ENCODE measurements at places on chromosomes 11 and 22. TPM values are rescaled to one million over a fixed set of nuclear protein-coding genes. Genes with fewer than 3 reads are reported as not detected.

DNA sequence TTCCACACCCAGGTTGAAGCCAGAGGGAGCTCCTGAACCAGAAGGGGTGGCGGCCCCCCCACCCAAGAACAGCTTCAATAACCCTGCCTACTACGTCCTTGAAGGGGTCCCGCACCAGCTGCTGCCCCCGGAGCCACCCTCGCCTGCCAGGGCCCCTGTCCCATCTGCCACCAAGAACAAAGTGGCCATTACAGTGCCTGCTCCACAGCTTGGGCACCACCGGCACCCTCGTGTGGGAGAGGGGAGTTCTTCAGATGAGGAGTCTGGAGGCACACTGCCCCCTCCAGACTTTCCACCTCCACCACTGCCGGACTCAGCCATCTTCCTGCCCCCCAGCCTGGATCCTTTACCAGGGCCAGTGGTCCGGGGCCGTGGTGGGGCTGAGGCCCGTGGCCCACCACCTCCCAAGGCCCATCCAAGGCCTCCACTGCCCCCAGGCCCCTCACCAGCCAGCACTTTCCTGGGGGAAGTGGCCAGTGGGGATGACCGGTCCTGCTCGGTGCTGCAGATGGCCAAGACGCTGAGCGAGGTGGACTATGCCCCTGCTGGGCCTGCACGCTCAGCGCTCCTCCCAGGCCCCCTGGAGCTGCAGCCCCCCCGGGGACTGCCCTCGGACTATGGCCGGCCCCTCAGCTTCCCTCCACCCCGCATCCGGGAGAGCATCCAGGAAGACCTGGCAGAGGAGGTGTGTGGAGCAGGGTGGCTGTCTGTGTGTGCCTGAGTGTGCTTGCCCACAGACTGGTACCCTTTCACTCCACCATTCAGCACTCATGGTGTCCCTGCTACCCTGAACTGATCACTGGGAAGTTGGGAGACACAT lies 6.7 kb downstream of the PHOX2A start:
- no peak for DNase-seq

DNA sequence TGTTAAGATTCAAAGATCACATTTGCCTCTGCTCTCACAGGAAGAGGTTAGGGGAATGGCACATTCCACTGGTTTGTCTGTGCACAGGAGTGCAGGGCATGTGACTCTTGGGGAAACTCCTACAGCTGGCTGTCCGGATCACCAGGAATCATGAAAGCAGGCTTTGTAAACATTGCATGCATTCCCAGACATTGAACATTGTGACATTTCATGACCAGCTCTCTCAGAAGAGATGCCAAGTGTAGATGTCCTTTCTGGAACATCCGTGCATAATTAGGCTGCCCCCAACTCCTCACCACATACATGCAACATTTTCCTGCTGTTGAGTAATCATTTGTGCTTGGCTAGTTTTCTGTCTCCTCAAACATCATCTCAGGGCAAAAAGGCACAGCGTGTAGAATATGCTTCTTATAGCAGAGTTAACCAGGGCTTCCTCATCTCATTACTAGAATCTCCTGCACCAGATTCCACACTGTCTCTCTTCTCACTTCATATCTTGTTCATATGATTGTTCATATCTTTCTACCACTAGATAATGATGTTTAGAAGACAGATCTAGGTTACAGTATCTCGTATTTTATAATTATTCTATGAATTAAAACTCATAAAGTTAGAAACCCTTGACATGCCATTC lies 694.7 kb downstream of the NTM start:
- DNase-seq = peak; percentile 15

DNA sequence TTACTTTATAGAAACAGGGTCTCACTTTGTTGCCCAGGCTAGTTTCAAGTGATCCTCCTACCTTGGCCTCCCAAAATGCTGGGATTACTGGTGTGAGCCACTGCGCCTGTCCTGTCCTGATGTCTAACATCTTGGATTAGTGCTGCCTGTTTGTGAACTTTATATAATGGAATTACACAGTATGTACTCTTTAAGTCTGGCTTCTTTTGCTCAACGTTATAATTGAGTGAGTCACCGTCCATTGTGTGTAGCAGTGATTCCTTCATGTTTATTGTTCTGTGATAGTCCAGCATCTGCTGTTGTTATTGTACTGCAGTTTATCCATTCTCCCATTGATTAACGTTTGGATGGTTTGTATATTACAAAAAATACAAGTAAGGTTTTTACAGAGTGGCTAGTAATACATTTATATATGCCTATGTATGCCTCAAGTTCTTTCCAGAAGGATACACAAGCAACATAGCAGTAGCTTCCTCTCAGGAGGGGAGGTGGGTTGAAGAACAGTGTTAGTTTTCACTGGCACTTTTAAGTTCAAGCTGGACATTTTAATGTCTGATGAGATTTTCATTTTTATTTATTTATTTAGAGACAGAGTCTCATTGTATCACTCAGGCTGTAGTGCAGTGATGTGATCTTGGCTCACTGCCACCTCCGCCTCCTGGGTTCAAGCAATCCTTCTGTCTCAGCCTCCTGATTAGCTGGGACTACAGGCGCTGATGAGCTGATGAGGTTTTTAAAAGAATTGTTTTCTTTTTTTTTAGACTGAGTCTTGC lies 25.2 kb upstream of the MICALL1 start:
- DNase-seq = no peak

DNA sequence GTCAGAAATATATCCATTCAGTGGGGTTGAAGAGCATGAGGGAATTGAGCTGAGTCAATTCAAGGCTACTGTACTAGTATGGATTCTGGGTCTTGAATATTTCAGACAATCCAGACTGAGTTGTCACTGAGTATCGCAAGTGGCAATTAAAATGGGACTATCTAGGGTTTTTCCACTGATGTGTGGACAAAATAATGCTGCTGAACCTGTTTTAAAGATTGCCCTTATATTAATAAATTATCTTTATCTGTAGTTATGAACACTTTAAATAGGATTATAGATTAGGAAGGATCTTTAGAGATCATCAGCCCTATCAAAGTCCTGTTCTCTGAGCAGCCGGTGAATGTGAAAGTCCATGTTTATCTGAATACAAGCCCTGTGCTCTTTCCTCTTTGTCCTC lies 478.3 kb upstream of the KIRREL3 start:
- no peak for DNase-seq

DNA sequence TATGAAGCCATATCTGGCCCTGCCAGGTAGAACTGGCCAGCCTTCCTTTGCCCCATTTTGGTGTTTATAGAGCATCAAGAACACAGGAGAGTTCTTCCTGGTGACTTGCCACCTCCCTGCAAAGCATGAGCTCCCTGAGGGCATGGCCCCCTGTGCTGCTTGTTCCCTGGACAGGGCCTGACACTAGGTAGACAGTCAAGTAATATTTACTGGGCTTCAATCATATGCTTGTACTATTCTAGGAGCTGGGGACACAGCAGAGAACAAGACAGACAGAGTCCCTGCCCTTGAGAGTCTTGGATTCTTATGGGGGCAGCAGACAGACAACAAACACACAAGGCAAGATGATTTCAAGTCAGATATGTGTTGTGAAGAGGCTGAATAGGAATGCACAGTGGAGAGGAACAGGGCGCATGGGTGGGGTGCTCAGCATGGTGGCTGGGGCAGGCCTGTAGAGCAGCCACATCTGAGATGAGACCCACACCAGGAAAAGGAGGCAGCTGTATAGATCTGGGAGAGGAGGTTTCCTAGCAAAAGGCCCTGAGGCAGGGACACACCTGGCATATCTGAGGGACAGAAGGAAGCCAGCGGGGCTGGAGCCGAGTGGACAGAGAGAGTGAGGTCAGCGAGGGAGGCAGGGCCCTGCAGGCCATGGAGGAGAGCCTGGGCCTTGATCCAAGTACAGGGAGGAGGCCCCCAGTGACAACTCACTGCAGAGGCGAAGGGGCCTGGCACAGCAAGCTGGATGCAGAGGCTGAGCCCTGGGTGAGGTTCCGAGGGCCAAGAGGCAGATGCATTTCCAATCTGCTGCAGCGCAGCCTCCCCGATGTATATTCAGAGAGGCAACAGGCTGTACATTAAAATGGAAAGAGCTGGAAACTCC lies 10.2 kb upstream of the CBX6 start:
- peak; percentile 83 for DNase-seq

DNA sequence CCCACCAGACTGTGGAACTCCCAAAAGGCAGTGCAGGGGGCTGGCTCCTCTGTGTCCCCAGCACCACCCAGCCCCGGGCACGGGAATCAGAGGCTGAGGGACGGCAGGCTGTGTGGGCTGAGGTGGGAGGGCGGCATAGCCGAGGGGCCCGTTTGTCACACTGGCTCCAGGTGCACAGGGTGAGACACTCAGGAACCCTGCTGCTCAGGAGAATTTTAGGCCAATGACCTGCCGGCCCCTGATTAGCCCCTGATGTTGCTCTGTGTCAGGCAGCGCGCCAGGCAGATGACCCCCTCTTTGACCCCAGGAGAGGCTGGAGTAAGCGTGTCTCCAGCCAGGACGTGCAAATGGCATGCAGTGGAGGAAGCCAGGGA lies 52.7 kb downstream of the RTL6 start:
- DNase-seq = no peak

DNA sequence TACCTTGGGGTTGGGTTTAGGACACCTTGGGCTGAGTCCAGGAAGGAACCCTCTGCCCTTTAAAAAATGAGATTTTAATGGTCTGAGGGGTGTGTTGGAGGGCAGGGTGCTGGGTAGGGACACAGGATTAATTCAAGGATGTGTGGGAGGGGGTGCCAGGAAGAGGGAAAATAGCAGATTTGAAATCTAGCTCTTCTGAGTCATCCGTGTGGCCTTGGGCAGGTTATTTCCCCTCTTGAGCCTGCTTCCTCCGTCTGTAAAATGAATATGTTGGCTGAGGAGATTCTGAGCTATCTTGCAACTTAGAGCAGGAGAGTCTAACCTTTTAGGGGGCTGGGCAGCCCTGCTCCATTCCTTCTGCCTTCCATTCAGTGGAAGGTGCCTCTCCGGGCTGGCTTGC lies 3.0 kb downstream of the TSPAN18 start:
- peak; percentile 62 for DNase-seq

The SLCO2B1 gene
- 124 TPM for total RNA-seq

The PRR33 gene
- 0.11 TPM for total RNA-seq
